ENCODE measurements at places on chromosomes 11 and 22.

DNA sequence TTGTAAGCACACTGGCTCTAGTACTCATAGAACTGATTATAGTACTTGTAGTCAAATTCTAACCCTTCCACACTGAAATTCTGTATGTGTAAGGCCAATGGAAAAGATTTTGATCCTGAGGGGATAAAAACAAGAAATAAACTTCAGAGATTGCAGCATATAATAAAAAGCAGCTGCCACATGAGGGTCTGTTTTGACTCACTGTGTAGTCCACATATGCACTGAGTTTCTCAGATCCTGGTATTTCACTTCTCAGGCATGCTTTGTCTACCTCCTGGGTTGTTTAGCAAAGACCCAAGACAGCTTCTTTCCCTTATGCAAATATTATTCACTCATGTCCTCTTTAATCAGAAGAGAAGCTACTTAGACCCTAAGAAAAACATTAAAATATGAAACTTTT, 71.1 kb upstream of the SLC5A12 start:
- no peak for DNase-seq

GRCh38 chr22:20180640-20181039, 29.8 kb upstream of the CCDC188 start:
- no peak for DNase-seq

- no peak for DNase-seq
These were observed 266.7 kb downstream of the TMEM135 start for GRCh38 chr11:87304412-87304811.

DNA sequence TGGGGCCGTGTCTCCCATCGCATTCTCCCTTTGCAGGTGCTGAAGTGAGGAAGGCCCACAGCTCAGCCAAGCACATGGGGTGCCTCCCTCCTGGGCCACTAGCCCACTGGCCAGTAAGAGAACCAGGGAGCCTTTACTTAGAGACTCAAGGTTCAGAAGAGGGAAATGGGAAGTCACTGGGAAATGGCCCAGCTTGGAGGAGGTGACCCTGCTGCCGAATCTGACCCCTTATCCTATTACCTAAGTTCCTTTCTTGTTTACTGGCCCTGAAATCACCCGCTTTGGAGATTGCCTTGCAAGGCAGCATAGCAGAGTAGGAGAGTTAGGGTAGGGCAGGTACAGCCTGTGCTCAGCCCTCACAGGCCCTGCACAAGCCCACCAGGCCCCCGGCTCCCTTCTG, 24.4 kb downstream of the UPB1 start:
- DNase-seq, result no peak

DNA sequence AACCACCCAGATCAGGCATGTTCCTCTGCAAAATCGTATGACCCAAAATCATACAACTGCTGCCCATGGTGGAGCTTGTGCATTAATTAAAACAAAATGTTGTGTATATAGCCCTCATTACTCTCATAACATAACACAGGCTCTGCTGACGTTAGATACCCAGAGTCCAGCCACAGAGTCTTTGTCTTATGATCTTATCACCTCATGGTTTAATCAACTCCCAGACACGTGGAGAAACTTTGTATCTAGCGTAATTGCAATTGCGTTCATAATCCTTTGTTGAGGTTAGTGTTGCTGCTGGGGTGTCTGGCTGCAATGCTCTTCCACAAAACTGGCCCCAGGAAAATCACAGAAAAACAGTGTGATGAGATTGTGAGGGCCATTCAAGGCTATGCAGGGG, 5.0 kb upstream of the APOL1 start:
- DNase-seq, result no peak

GRCh38 chr11:89489930-89490329, 1.2 kb downstream of the NOX4 start:
- DNase-seq, result no peak

- no peak for DNase-seq
These were observed 274.2 kb downstream of the FAM76B start for GRCh38 chr11:95515371-95515770.

DNA sequence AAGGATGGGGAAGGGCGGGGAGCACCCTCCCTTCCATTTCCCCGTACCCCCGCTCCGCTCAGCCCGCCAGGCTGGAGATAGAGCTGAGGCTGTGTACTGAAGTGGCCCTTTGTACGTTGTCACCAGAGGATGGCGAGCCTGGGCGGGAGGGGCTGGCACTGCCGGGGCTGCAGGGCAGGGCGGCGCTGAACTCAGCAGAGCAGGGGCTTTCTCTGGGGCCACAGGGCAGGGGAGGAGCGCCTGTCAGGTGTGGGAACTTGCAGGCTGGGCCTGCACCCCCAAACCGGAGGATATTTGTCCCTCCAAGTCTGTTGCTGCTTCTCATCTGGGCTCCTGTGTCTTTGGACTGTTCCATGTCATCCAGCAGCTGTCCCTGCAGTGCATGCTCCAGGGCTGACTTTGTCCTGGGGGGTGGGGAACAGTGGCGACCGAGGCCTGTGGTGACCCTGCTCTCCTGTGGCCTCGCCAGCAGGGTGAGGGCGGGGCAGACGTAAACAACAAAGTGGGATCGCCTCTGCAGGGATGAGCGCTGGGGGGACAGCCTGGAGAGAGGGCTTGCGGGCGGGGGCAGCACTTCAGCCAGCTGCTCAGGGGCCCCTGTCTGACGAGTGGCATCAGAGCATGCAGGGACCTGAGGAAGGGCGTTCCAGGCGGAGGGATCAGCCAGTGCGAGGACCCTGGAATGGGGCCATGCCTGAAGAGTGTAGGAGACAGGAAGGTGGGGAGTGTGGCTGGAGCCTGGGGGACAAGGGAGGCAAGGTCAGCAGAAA, 13.1 kb downstream of the MGAT3 start:
- DNase-seq, result no peak

GRCh38 chr11:113628912-113629311, 77.2 kb downstream of the TMPRSS5 start:
- no peak for DNase-seq

GRCh38 chr22:21980547-21980946, 2.0 kb downstream of the TOP3B start:
- DNase-seq, result no peak

DNA sequence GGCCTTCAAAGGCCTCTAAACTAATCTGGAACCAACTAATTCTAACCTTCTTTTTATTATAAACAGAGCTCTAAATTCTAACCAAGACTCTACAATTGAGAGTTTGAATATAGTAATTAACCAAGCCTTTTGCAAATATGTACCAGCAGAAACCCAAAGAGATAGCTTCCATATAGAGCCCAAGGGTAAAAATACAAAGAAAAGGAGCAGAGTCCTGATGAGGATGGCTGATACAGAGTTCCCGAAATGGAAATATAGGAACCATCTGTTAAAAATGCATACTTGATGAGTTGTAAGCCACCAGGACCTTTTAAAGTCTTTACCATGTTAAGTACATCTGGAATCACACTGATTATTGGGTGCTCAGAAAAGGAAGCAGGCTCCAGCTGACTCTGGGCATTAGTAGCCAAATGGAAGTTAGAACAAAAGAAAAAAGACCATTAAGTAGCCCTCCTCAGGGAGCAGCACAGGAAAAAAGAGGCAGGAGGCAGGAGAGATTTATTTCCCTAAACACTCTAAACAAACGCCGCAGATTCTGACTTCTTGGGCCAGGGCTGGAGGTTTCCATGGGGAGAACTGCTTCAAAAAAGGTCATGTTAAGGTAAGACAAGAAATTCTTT, 463.1 kb upstream of the FAT3 start:
- no peak for DNase-seq

- DNase-seq, result no peak
These were observed 83.4 kb upstream of the MYO18B start for GRCh38 chr22:25658633-25659032.

DNA sequence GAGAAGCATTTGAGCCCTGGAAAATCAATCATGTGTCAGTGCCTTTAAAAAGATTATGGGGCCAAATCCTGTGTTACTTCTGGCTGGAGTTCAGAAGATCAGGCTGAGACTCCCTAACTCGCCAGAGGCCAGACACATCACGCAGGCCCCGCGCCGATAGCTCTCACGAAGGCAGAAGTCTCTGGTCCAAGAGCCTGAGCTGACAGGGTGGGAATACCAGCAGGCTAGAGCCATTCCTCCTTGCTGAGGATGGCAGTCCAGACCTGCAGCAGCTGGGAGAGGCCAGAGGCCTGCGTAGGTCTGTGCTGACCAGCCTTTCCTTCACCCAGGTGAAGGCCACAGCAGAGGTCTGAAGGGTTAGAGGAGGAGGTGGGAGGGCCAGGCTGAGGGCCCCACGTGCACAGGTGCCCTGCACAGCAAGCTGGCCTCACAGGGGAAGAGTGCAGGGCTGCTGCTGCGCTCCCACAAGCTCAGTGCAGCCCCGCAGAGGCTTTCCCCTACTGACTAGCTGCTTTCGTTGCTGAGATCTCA, 52.9 kb downstream of the ST14 start:
- DNase-seq, result no peak

GRCh38 chr11:96319898-96320656, 22.9 kb downstream of the MAML2 start:
- DNase-seq, result no peak

- no peak for DNase-seq
These were observed 16.9 kb downstream of the IL18BP start for GRCh38 chr11:72015511-72016061.

- no peak for DNase-seq
These were observed 174.7 kb downstream of the RRAS2 start for GRCh38 chr11:14184028-14184940.

GRCh38 chr22:42772647-42773046, 52.0 kb upstream of the A4GALT start:
- DNase-seq, result no peak

DNA sequence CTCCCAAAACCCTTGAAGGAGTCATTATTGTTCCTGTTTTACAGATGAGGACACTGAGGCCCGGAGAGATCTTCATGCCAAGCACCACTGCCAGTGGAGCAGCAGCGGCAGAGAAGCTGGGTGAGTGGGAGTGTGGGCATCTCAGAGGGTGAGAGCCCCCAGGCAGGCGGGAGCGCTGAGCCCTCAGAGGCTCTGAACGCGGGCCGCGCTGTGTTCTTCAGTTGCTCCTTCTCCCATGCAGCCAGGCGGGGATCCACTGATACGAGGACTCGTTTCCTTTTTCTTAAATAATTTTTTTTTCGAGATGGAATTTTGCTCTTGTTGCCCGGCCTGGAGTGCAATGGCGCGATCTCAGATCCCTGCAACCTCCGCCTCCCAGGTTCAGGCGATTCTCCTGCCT, 47.0 kb downstream of the TPBGL start:
- DNase-seq, result no peak

- no peak for DNase-seq
These were observed 66.8 kb downstream of the CYB5R2 start for GRCh38 chr11:7606496-7606895.

GRCh38 chr11:118914987-118915386, 10.7 kb downstream of the BCL9L start:
- DNase-seq, result no peak

- peak; percentile 15 for DNase-seq
These were observed 4.5 kb downstream of the GSTT2 start for GRCh38 chr22:23984430-23984829.

GRCh38 chr11:17588721-17589120, 41.7 kb downstream of the OTOG start:
- DNase-seq, result no peak

DNA sequence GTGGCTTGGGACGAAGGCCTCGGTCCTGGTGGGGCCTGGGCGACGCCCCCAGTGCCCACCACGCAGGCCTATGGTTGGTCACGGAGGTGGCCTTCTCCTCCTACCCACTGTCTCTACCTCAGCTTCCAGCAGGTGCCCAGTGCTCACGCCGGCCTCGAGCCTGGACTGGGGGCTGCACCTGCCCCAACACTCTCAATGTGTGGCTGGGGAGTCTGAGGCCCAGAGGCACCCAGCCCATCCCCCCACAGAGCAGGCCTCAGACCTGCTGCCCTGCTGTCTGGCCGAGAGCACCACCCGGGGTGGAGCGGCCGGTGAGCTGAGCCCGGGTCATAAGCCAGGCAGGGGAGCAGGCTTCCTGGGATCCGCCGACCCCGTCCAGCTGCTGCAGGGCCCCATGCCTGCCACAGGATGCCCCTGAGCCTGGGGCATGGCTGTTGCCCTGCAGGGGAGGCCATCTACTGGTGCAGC, 28.6 kb upstream of the MUC5AC start:
- DNase-seq, result no peak

DNA sequence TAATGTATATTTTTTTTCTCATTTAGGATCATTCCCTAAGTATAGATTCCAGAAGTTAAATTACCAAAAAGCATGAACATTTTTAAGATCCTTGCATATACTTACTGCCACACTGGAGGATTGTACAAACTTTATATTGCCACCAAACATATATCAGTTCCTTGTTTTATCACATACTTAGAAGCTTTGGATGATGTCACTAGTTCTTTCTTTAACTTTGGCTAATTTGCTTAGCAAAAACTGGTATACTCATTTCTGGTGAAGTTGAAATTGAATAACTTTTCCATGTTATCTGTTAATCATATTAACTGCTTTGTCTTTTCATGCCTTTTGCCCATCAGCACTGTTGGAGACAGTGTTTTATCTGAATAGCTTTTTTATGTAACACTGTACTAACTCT, 31.6 kb upstream of the PRDM10 start:
- no peak for DNase-seq

GRCh38 chr22:42887523-42888507, 30.7 kb upstream of the ARFGAP3 start:
- DNase-seq, result no peak

GRCh38 chr11:80603472-80603871, 1162.6 kb upstream of the TENM4 start:
- DNase-seq, result no peak

DNA sequence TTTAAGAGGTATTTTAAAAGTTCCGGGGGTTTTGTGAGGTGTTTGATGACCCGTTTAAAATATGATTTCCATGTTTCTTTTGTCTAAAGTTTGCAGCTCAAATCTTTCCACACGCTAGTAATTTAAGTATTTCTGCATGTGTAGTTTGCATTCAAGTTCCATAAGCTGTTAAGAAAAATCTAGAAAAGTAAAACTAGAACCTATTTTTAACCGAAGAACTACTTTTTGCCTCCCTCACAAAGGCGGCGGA, 193 bp upstream of the MALAT1 start:
- no peak for DNase-seq

DNA sequence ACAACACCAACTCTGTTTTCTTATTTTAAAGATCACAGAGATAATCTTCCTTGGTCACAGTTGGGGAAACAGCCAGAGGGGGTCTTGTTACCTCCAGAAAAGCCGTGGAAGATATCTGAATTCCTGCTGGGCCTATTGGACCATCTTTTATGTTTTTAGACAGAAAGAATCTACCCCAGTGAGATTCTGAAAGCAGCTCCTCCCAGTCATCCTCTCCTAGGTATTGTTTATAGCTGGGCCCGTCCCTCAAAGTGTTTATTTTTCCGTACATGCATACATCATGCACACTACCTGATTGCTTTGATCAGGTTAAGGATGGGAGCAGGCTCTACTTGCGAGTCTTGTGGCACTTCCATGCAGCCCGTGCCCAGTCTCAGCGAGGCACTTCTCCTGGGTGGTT, 742.4 kb downstream of the NTM start:
- DNase-seq, result no peak

- no peak for DNase-seq
These were observed 27.7 kb downstream of the PICALM start for GRCh38 chr11:86040919-86041850.

DNA sequence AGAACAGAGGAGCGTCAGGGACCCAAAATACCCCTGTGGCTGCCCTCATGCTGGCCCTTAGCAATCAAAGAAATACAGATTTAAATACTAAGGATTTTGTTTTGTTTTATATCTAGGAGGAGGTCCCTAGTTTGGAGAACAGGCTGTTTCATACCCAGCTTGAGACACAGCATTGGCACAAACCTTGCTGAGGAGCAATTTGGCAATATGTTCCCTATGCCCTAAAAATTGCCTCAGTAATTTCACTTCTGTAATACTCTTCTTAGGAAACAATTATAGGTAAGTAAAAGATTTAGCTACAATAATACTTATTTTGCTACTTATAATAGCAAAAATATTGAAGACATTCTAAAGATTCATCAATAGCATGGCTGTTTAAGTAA, 37.0 kb downstream of the TSKU start:
- no peak for DNase-seq

Measured in stimulated activated effector memory CD8-positive, alpha-beta T cell treated with anti-CD3 and anti-CD28 coated beads, Interleukin-12 subunit alpha, Interleukin-12 subunit beta, amount 100 ng/mL, for 72 hours (primary cell).